ENCODE measurements at places on chromosomes 3 and 15.

- no peak for DNase-seq
Observed at GRCh38 chr3:52841211-52841980, 6.6 kb upstream of the MUSTN1 start.

- no peak for DNase-seq
Observed at GRCh38 chr3:161754420-161755053, 257.9 kb downstream of the OTOL1 start.

- no peak for DNase-seq
Observed at GRCh38 chr3:128420289-128420688, 46.4 kb downstream of the DNAJB8 start.

DNA sequence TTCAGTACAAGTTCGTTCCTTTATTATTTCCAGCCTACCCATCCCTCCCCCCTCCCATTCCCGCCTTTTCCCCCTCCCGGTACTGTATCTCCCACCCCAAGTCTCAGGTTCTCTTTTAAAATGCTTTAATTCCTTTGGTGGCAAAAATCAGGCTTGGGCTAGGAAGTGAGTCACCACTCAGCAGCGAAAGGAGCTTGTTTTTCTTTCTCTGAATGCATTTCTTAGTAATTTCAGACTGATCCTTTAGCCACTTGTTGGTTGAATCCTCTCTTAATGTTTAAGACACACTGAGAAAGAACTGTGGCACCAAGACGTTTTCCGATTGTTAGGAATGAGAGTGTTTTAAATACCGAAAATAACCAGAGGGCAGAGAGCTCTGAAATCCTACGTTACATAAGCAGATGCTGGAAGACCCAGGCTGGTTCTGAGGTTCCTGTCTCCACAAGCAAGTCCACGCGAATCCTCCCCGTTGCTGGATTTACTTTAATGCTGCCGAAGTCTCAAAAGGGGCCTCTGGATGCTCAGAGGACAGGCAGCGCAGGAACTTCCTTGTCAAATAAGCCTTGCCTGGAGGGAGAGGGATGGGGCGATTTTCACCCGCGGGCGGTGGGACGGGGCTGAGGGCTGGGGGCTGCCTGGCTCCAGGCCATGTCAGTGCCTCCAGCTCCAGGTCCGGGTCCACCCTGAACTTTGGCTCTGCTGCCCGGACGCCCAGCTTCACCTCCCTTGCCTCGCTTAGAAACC lies 854 bp upstream of the COL8A1 start:
- no peak for DNase-seq

- DNase-seq = no peak
Observed at GRCh38 chr3:129822679-129823078, 70.8 kb downstream of the TMCC1 start.

- DNase-seq = no peak
Observed at GRCh38 chr15:69096626-69097025, 63.8 kb upstream of the GLCE start.

- DNase-seq = no peak
Observed at GRCh38 chr3:20669184-20669583, 483.2 kb upstream of the SGO1 start.

GRCh38 chr3:188211476-188211875 lies 57.5 kb downstream of the LPP start:
- no peak for DNase-seq

DNA sequence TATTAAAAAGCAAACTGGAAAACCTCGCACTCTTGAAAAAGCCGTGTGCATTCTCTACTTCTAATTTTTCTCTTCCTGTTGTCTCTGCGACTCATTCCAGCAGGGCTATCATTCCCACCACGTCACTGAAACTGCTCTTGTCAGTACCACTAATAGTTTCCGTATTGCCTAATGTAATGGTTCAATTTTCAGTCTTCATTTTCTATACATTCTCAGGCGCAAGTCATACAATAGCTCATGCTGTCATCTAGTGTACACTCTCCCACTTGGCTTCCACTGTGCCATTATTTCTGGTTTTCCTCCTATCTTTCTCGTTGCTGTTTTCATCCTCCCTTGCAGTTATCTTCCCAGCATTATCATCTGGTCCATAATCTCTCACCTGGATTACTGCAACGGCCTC lies 160.2 kb downstream of the SPATA16 start:
- no peak for DNase-seq

GRCh38 chr3:24027946-24028345 lies 82.9 kb downstream of the NR1D2 start:
- no peak for DNase-seq

- no peak for DNase-seq
Observed at GRCh38 chr3:136008221-136008620, 42.7 kb downstream of the PPP2R3A start.

DNA sequence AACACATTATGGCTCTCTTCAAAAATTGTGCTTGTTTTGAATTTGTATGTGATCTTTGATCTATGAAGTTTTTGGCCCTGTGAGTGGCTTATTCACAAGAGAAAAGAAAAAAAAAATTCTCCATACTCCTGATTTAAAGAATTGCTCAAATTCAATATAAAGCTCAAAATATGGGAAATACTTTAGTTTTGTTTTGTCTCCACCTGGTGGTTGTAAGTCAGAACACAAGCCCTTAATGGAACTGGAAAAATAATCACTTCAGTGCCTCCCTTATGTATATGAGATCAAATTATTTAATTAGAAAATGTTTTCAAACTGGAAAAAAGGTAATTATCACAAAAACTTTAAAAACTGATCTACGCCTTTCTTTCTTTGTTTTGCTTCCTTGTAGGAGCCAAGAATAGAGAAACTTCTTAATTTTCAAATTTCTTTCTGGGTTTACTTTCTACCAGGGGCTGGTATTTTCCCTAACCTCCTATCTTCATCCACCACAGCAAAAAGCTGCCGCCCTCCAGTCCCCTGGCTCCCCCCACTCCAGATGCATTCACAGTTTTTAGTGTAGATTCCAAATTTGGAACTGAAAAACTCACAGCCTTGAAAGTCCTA lies 50.6 kb downstream of the SERP1 start:
- DNase-seq = no peak

- DNase-seq = no peak
Observed at GRCh38 chr15:63915209-63915872, 81.6 kb upstream of the HERC1 start.

DNA sequence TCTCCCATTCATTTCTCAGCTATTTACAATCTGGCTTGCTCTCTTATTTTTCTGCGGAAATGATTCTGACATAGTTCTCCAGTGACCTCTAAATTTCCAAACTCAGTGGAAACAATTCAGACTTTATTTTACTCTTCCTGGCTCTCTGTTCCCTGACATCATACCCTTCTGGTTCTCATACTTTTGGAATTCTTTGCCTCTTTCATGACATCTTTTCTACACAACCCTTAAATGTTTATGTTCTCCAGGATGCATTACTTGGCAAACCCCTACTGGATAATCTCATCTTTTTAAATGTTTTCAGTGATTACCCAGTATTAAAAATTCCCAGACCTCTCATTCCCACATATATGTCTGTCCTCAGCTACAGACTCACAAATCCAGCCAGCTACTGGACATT lies 23.9 kb upstream of the PLSCR4 start:
- no peak for DNase-seq

GRCh38 chr3:107853821-107854220 lies 237.0 kb downstream of the CD47 start:
- no peak for DNase-seq

DNA sequence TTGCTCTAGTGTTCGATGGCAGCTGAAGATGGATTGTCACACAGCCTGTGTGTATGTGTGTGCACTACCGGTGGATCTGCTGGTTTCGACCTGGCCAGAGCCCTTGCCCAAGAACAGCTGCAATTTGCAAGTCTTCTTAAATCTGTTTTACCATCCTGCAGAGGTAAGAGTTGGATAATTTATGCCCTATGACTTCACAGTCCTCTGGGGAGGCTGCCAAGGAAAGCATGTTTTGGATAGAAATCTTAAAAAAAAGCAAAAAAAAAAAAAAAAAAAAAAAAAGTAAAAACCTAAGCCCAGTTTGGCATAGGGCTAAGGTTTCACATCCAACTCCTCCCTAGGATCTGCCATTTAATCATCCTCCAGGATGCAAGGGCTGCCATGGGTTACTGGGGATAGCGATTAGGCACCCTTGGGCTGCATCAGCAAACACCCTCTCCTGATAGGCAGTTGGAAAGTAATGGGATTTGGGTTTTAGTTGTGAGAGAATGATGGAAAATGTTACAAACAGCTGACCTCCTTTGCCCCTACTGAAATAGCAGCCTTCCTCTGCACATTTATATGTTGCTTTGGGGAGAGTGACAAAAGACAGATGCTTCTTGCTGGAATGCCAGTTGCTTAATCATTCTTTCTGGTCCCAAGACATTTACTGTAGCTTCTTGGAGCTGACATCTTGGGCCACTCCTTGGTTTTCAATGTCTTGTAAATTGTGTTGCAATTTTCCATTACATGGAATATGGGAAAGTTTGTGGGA lies 35.4 kb downstream of the CD200R1L start:
- no peak for DNase-seq

DNA sequence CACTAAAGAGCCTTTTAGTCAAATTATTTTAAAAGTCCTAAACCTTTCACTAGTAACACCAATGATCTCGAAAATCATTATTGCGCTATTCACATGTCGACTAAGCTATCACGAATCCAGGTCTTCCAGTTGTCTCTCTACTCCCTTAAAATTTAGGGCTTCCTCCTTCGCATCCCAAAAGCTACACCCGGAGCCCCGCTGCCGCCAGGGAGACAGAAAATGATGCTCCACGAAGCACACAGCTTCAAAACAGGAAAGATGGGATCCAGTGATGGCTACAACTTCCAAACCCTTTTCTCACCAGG lies 253 bp downstream of the IFT80 start:
- no peak for DNase-seq

GRCh38 chr3:48848816-48849515 lies 1.3 kb upstream of the PRKAR2A start:
- no peak for DNase-seq

- DNase-seq = no peak
Observed at GRCh38 chr3:10149226-10149625, 7.6 kb downstream of the VHL start.

DNA sequence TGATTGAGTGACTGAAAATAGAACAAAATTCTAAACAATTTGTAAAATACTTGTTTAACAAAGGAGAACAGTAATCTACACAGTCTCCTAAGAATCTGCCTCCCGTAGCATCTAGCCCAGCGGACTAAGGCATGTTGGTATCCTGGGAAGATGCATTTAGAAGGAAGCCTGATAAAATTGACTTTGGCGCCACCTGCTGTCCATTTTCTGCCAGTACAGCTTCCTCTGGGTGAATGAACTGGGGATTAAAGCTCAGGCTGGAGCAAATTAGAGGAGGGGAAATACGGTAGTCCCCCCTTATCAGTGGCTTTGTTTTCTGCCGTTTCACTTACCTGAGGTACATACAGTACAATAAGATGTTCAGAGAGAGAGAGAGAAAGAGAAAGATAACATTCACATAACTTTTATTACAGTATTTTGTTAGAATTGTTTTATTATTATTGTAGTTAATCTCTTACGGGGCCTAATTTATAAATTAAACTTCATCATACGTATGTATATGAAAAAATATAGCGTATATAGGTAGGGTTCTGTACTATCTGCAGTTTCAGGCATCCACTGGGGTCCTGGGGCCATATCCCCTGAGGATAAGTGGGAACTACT lies 191.6 kb downstream of the GAP43 start:
- peak; percentile 41 for DNase-seq

- no peak for DNase-seq
Observed at GRCh38 chr3:182568876-182569275, 224.4 kb upstream of the ATP11B start.

DNA sequence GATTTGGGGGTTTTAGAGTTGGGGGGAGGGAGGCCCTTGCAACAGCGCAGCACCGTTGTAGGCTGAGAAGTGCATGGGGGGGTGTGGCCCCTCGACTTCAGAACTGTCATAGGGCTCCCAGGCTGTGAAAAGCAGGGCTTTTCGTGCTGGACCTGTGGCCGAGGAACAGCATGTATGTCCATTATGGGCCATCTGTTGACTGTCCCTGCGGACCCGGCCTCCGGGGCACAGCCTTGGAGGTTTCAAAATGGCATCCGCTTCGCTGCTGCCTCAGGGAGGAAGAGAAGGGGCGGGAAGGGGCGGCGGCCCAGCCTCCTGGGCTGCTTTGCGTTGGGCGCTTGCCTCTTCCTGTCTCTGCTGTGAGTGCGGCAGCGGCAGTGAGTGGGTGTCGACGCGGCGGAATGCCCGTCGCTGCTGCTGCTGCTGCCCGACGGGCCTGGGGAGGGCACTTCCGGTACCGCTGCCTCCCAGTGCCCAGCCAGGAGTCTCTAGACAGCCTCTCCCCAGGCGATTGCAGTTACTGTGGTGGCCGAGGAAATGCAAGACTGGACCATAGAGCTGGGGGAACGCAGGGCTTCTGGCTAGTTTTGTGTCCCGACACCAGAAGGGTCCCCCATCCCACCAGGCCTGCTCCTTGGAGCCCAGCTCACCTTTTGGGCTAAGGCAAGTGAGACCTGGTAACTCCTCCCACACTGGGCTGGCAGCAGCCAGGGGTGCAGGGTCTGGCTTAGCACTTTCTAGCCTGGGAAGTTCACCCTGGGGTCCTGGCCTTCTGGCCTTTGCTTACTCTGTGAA lies 1.9 kb downstream of the GNAI2 start:
- DNase-seq = peak; percentile 91

DNA sequence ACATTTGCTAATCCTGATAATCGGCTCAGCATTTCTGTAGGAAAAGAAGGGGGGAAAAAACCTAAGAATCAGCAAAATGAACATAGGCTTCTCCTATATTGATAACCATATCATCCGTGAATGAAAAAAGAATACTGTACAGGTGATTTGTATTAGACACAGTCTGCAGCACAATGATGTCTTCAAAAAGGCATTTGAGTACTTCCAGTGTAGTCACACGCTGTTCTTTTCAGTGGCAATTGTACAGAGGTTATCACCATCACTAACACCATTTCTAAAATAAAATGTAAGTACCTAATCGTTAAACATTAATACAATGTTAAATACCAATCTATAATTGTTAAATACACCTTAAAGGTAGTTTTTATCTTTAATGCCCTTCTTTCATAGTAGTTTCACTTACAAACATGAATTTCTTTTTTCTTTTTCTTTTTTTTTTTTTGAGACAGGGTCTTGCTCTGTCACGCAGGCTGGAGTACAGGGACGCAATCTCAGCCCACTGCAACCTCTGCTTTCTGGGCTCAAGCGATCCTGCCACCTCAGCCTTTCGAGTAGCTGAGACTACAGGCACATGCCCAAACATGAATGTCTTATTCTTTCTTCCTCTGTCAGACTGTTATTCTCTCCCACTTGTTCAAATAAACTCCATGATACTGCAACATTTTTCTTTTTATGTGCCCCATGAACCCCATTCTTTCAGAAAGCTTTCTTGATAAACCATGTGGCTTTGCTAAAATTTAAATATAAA lies 18.4 kb downstream of the GOLGB1 start:
- no peak for DNase-seq

DNA sequence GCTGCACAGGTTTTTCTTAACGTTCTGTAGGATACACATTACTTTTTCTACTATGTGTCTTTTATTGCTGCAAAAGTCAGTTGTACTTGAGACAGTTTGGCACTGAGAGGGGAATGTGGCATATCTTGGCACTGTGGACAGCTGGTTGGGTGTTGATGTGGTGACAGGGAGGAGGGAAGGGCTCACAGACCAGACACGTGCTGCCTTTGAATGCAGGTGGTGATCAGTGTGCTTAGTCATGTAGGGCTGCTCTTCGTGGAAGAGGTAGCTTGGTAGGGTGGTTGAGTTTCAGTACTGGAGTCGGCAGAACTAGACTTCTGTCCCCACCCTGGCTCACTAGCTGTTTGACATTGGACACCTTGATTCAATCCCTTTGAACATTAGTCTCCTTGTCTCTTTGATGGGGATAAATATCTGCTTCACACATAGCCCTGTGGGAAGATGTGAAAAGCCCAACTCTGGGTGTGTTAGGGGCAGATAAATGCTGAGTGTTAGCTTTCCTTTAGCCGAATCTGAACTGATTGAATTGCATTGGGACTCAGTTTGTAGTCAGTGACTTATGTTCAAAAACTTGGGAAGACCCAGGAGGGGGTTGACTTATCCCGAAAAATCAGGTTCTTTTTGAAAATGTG lies 108.4 kb downstream of the PTPRG start:
- no peak for DNase-seq
